ENCODE measurements at places on chromosomes 1 and 21.

GRCh38 chr1:219757890-219758289 lies 145.0 kb upstream of the ZC3H11B start:
- DNase-seq: no peak

DNA sequence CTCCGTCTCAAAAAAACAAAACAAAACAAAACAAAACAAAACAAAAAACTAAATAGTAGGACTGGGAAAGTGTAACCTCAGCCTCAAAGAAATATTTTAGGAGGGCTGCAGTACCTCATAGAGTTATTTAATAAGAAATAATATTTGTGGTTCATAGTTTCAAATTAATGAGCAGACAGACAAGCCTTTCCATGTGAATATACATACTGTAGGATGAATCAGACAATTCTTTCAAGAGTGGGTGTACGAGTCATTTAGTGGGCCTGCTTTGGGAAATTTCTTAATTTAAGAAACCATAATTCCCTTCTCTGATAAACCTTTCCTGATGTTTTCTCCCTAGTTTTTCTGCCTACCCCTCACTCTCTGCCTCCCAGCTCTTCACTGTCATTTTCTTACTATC lies 52.5 kb downstream of the CDC14A start:
- no peak for DNase-seq

DNA sequence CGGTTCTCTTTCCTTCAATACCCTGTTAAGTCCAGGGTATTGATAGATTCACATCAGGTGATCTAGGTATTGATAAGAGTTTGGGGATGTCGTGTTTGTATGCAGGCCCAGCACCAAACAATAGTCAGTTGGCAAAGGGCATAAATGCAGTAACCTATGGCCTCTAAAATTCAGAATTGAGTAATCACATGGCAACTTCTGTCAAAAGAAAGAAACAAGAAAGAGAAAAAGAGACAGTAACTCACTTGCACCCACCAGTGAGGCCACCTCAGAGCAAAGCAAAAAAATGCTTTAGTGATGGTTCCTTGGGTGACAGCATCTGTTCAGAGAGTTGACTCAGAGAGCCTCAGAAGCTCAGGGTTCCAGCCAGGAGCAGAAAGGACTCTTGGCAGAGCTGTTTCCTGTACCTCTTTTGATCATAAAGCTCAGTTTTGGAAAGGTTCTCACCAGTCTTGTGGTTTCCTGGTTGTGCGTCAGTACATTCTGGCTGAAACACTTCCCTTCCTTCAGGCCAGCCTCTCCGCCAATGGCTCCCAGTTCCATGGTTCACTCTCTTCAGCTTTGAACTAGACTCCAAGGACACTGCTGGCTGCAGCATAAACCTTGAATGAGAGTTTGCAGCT lies 70.1 kb upstream of the GORAB start:
- no peak for DNase-seq

GRCh38 chr1:175861626-175862367 lies 118.4 kb upstream of the TNR start:
- DNase-seq: no peak

DNA sequence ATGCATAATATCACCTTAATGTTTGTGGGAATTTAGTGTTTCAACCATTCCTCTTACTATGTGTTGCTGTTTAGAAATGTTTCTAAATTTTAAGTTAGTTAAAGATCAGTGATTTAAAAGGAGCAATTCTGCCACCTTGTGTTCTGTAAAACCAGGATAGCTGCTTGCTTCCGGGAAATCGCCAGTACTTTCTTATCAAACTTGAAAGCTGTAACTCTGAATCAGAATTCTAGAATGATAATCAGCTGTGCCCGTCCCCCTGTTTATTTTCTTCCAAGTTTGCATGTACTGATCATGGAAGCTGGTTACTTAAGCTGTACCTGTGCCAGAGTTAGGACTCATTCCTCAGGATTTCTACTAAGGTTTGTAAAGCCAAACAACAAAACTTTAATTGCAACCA lies 656.4 kb downstream of the LTN1 start:
- no peak for DNase-seq

DNA sequence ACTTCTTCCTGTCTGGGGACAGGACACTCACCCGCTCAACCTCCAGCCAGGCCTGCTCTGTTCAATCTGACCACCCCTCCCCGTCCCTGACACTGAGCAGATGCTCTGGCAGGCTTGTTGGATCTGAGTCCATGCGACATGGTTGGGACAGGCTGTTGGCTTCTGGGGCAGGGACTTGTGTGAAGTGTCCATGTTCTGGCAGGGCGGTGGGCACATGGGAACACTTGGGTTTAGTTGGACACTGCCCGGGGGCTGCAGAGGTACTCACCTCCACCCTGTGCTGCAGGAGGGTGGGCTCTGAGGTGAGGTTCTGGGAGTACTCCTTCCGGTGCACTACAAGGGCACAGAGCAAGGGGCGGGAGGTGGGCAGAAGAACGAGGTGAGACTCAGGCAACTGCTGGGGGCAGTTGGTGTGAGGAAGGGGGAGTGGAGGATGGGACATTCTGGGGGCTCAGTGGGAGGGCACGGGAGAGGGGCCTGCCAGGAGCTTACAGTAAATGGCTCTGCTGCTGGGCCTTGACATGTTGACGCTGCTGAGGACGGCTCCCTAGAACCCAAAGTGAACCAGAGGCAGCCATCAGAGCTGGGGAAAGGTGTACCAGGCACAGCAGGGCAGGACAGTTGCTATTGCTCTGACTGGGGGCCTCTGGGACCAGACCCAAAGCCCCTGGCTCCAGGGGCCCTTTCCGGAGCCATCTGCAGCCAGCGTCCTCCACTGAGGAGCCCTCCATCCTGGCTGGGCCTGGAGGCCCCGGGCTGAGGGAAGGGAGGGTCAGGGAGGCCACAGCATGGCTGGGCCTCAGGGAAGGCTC lies 2.3 kb downstream of the EPS8L3 start:
- no peak for DNase-seq

DNA sequence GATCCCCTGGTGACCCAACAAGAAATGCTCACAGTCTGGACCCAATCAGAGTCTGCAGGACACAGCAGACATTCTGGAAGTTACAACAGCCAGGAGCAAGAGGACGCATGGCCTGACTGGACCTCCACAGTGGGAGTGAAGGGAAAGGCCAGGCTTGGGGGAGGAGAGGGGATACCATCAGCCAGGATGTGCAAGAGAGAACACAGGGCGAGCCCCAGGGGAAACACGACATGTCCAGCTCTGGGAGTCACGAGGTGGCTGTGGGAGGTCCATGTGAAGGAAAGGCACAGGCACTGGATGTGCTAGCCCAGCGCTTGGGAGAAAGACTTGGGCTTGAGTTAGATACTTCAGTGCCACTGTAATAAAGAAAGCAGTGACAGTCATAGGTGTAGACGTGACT lies 87.3 kb downstream of the HSF2BP start:
- DNase-seq: no peak

DNA sequence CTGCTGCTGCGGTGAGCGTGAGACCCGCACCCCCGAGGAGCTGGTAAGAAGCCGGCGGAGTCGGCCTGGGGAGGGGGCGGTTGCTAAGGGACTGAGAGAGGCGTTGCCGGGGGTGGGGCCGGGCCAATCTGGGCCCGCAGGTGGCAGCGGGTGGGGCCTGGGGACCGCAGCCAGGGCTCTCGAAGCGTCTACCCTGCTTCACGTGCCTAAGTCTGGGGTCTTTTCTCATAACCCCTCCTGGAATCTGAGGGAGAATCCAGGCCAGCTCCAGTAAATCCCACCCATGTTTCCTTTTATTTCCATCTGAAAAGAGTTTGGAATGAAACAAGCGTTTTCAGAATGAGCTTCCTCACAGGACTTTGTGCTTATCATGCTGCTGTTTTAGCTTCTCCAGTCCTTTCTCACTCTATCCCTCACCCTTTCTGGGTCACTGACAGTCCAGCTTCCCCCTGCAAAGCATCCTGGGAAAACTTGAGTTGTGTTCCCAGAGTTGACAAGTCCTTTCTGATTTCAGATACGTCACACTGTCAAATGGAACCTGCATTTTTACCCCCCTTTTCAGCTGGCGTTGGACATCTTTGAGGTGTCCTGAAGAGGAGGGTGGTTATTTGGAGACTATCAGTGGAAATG lies 431 bp downstream of the CLCN6 start:
- no peak for DNase-seq

- no peak for DNase-seq
Observed at GRCh38 chr1:215603319-215603718, 36.2 kb downstream of the KCTD3 start.

DNA sequence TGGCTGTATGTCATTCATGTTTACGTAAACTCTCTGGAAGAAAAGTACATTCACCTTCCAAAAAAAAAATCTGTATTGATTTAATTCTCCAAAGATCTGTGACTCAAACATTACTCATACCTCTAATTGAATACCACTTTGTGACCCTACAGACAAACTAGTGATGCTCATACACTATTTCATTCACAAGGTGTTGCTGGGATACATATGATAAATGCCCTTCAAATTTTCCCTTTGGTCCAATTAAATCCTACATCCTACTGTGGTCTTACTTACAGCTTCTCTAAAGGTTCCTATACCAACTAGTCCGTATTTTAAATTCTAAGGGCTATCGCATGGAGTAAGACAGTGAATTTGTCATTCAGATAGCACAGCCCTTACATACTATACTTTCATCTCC lies 26.8 kb upstream of the CADM3 start:
- DNase-seq: no peak

- no peak for DNase-seq
Observed at GRCh38 chr1:66712839-66713238, 39.4 kb upstream of the DYNLT5 start.

- no peak for DNase-seq
Observed at GRCh38 chr1:210291081-210291764, 37.5 kb upstream of the HHAT start.

- no peak for DNase-seq
Observed at GRCh38 chr1:113048064-113048463, 24.9 kb upstream of the LRIG2 start.

DNA sequence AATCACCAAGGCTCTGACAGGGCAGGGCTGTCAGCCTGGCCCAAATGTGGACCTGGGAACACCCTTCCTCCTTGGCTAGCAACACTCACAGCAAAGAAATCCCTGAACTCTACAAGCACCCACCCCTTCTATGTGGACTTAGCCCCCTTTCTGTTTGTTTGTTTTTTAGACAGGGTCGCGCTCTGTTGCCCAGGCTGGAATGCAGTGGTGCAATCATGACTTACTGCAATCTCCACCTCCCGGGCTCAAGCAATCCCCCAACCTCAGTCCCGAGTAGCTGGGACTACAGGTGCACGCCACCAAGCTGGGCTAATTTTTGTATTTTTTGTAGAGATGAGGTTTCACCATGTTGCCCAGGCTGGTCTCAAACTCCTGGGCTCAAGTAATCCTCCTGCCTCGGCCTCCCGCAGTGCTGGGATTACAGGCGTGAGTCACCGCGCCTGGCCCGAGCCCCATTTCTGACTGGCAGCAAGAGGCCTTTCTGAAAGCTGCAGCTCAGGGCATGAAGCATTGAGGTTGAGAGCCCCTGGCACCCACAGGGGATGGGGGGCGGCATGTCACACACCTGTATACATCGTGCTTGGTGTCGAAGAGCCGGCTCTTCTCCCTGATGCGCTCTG lies 16.2 kb downstream of the RIPK4 start:
- DNase-seq: no peak

GRCh38 chr1:53722025-53722424 lies 16.9 kb downstream of the GLIS1 start:
- DNase-seq: no peak

GRCh38 chr1:31881688-31882000 lies 56.5 kb downstream of the PTP4A2 start:
- DNase-seq: no peak

DNA sequence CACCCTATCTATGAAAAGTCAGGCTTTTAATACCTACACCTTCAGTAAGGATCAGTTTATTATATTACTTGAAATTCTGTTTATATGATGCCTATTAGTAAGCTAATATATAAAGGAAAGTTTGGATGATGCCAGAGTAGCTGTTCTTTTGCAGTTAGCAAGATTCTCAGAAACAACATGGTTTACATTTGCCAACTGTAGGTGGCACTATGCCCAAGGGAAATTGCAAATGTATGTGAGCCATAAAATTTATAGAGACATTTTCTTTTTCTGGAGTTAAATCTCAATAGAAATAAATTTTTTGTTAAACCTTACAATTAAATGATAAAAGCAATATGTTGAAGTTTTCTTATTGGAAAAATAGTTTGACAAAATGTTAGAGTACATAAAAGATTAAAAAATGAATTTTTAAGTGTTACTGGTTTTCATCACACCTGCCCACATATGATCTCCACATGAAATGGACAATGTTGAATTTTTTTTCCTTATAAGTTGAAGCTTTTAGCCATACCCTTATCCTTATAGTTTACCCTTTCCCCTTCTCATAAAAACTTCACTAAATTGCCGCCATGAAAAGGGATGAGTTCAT lies 32.1 kb upstream of the EPHX4 start:
- DNase-seq: no peak

DNA sequence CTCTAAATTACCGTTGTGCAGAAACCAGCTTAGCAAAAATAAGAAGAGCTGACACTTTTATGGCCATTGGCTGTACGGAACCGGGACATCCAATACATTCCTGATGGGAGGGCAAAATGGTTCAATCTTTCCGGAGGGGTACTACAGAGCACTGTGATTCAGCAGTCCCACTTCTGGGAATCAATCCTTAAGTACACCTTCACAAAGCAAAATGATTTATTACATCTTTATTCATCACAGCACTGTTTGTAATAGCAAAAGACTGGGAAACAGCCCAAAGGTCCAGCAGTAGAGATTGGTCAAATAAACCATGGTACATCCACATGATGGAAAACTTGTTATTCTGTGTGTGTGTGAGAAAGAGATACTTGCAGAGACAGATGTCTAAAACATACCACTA lies 9.7 kb downstream of the GNG12 start:
- no peak for DNase-seq

DNA sequence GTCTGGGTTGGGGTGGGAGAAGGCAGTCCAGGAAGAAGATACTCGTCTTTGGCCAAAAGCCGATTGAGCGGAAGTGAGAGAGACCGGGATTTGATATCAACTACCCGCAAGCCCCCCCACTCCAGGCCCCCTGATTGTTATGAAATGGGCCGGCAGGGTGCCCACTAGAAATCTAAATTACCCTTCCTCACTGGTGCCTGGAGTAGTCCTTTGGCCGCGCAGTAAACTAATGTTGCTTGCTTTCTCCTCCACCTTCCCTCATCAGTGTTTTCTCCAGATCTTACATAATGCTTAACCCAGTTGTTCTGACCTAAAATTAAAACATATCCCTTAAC lies 119.2 kb upstream of the BARHL2 start:
- no peak for DNase-seq
